ENCODE measurements at places on chromosomes 2 and 18.

GRCh38 chr2:120702061-120702460 is 33.6 kb upstream of the GLI2 start:
- DNase-seq, result no peak

DNA sequence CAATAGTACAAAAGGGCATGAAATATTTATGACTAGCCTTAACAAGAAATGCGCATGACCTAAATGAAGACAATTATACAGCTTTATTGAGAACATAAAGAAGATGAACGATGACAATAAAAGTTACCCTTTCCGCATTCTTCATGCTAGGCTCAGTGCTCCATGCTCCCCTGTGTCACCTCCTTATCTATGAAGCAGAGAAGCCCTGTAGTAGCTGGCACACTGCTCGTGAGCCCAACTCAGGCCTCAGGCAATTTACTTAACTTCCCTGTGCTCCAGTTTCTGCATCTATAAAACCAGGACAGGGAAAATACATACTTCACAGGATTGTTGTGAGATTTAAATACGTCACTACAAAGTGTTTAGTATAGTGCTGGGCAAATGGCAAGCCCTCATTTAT is 34.5 kb upstream of the NABP1 start:
- DNase-seq, result no peak

DNA sequence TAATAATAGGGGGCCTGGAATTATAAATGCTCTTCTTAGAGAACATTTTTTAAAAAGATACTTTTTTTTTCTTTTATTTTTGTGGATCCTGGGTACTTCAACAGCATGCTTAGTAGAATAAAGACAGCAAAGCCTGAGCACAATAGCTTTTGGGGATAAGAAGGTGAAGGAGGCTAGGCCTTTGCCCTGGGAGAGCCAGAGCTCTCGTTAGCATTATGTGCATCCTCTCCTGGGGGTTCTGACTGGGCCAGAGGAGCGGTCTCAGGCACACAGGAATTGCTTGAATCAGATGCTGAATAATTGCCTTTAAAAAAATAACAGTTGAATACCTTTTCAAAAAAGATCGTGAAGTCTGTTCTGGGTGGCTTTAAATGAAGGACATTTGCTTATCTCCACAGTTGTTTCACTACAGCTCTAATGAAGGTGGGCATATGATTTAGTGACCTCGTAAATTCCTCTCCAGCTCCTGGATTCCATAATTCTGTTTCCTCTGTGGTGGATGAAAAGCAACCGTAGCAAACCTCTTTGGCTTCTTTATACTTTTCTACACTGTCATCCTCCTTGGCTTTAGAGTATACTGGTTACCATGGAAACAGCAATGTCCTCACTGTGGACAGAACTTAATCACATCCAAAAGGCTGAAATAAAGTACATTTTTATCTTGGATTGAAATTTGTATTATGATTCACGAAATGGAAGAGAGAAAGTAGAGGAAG is 133.8 kb downstream of the MAIP1 start:
- DNase-seq, result no peak

- no peak for DNase-seq
These were observed 513.5 kb downstream of the CNTNAP5 start for GRCh38 chr2:124538549-124538948.

- DNase-seq, result no peak
These were observed 329.0 kb upstream of the LRATD1 start for GRCh38 chr2:14303366-14304115.

- no peak for DNase-seq
These were observed 19.4 kb downstream of the SEPTIN10 start for GRCh38 chr2:109594246-109594885.

GRCh38 chr2:198465970-198466369 is 661.6 kb downstream of the PLCL1 start:
- no peak for DNase-seq

- DNase-seq, result no peak
These were observed 98.0 kb downstream of the CCDC138 start for GRCh38 chr2:108884619-108885018.

DNA sequence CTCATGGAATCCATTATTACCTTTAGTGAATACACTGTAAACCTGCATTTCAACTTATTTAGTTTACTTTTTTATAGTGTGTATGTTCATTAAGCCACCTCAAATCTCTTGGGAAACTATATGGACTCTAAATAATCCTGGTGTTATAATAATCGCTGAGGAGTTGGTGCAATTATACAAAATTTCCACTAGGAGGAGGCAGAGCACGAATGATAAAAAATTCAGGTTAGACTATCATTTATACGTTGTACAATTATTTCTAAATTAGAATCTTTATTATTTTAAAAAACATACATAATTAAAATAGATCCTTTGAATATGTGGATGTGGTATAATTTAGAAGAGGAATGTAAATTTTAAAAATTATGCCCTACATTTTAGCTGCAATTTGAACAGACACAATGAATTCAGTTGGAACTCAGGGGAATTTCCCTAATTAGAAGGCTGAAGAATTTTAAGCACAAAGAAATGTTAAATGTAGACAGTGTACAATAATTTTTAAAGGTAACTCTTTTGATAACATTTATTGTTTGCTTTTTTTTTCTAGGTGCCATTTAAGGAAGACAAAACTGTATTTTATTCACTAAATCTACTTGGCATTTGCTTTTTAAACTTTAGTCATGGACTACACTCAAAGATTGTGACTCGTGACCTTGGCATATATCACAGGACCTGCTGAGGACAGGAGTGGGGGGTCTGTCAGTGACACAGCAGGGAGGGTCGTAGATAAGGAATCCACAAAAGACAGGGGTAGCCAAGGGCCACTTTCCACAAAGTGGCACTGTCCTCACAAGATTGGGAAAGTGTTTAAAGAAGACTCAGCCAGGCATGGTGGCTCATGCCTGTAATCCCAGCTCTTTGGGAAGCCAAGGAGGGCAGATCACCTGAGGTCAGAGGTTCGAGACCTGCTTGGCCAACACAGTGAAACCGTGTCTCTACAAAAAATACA is 45.5 kb downstream of the RAB12 start:
- no peak for DNase-seq

DNA sequence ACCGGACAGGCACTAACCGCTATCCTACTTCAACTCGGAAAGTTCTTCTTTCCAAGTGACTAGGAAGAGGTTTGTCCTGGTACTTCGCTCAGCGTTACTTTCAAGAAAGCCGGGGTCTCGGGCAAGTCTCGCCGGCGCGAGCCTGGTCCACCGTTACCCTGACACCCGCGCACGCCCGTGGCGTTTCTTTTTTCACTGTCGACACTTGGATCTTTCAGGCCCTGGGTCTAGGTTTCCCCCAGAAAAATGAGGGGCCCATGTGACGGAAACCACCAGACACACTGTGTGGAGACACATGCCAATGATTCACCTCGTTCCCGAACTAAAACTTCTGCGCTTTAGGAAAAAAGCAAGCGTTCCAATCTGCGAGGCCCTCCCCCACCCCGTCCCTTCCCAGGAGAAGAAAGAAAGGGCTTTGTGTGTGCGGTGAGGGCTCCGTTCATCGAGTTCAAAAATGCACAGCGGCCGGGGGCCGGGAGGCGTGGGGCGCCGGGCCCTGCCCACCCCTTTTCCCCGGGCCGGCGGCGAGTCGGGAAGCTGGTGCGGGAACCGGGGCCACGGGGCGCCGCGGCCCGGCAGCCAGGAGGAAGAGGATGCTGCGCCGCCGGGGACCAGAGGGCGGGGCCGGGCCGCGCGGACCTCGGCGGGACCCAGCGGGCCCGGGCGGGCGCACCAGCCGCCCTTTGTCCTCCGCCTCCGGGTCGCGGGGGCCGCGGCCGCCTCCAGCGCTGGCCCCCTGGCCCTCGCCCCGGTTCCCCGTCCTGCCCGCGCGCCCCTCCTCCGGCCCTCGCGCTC is 2.6 kb downstream of the ZNF521 start:
- DNase-seq, result no peak

DNA sequence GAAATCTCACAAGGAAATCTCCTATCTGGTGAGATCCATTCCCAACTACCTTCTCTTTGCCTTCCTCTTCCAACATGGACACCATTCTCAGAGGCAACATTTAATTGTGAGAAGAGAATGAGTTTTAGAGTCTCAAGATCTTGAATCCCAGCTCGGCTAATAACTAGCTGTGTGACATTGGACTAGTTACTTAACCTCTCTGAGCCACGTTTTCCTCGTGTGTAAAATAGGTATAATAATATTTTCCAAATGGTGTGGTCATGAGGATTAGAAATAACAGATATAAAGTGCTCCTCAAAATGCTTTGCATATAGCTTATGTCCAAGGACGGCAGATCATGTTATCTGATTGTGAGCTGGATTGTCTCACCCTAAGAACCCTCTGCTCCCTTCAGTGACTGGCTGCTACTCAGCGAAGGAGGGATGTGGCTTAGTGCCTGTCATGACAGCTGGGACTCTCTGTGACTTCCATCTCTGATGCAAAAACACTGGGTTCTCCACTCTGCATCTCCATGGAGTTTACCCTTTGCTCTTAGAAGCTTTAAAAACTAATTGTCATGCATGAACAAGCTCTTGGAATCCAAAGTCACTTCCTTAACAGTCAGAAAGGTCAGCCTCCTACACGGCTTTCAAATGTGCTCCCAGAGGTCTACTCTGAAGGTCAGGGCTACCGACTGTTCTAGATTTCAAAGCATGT is 38.4 kb upstream of the MRPL19 start:
- no peak for DNase-seq

DNA sequence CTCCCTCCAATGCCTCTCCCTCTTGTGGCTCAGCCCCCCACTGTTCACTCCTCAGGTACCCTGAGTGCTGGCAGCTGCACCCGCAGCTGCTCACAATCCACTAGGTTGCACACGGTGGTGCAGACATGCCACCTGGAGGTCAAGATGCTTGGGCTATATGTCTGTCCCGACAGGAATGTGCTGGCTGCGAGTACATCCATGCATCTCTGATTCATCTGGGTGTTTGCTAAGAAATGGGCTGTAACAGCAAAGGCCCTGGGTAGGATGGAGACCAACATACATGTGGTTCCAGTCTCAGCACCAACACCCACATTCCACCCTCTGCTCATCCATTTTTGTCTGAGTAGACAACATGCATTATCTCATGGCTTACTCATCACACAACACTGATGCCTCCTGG is 31.3 kb downstream of the ANKMY1 start:
- no peak for DNase-seq

GRCh38 chr2:209458008-209458979 is 34.4 kb downstream of the MAP2 start:
- no peak for DNase-seq

- DNase-seq, result no peak
These were observed 180.5 kb downstream of the AGPS start for GRCh38 chr2:177573120-177573519.

DNA sequence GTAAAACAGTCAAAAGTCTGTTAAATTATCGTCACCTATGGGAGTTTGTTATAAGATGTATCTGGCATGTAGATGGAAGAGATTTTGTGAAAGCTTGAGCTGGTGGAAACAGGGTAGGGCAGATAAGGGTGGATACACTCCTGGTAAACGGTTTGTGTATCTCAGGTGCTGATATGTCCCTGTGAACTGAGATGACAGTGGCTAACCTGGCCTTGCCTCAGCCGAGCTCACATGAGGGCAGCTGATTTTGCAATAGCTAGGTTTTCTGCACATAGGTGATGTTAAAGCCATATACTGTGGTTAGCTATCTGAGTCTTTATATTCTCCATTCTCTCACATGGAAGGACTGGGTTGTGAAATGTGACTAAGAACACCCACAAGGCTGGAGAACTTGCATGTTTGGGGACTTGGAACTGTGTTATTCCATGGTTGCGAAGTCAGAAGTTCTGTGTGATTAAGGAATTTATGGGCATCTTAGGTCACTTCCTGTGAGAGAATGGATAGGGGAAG is 205.1 kb downstream of the TPGS2 start:
- DNase-seq, result no peak

- DNase-seq, result no peak
These were observed 131.1 kb upstream of the DNAJC10 start for GRCh38 chr2:182585001-182585400.

- DNase-seq, result no peak
These were observed 5.2 kb downstream of the D2HGDH start for GRCh38 chr2:241739651-241740050.

- no peak for DNase-seq
These were observed 1.1 kb upstream of the CDCA7 start for GRCh38 chr2:173353556-173353955.

GRCh38 chr18:21830532-21830931 is 89.9 kb downstream of the MIB1 start:
- DNase-seq, result no peak

DNA sequence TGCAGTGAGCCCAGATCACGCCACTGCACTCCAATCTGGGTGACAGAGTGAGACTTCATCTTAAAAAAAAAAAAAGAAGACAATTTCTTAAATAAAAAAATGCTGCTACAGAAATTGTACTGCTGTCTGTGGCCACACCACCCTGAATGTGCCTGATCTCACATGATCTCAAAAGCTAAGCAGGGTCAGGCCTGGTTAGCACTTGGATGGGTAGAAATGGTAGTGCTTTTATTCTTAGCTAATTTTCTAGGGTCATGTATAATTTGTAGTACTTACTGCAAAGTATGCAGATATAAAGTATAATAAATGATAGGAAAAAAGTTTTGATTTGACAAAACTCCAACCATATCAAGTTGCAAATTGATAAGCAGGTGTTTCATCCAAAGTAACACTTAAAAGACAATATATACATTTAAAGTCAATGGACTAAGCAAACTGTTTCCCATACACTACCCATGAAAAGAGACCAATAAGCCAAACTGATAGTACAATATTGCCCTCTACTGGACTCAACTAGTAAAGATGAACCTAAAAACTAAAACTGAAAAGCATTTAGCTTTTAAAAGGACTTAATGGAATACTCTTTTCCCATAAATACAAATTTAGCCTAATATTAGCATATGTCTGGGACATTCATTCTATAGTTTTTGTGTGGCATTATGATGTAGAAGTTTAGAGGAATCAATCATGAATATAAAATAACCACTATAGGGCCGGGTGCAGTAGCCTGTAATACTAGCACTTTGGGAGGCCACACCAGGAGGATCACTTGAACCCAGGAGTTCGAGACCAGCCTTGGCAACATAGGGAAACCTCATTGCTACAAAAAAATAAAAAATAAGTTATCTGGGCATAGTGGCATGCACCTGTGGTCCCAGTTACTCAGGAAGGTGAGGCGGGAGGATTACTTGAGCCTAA is 18.6 kb upstream of the PEX13 start:
- DNase-seq, result no peak

GRCh38 chr2:16881122-16881521 is 215.5 kb upstream of the CYRIA start:
- no peak for DNase-seq

GRCh38 chr2:65372619-65373018 is 59.8 kb downstream of the SPRED2 start:
- no peak for DNase-seq

DNA sequence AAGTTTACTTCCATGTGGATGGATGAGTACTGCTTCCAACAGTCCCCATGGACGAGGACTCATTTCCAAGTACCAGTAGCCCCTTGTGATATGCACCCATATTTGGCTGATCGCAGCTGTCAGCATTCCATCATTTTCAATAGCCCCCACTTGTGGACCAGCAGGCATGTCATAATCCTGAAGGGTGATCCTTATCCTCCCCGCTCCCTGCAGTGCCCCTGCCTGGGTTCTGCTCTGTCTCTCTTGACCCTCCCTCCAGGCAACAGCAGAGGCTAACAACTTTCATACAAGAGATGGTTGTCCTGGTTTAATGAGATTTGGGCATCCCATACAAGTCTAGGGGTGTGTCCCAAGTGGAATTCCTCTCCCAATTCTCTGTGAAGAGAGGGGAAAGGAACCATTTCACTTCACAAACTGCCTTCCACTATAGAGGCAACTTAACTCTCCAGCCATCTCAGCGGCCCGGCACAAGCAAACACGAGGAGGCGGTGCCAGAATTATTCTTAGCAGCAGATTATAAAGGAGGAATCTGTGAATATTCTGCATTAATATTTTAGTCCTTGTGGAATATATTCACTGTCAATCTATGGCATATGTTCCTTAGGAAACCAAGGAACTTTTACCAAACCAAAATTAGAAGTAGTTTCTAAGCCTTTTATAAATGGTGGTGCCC is 110.7 kb downstream of the RTN4 start:
- no peak for DNase-seq
